ENCODE measurements at places on chromosomes 11 and 22.

DNA sequence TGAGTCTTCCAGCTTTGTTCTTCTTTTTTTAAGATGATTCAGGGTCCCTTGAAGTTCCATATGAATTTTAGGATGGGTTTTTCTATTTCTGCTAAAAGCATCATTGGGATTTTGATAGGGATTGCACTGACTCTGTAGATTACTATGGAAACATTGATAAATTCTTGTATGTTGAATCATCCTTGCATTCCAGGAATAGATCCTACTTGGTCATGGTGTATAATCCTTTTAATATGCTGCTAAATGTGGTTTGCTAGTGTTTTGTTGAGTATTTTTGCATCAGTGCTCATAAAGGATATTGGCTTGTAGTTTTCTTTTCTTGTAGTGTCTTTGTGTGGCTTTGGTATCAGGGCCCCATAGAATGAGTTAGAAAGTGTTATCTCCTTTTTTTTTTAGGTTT lies 34.9 kb upstream of the PHOX2A start:
- DNase-seq: no peak

GRCh38 chr11:64679846-64680245 lies 43.2 kb downstream of the NRXN2 start:
- no peak for DNase-seq

- no peak for DNase-seq
Observed at GRCh38 chr11:26820739-26821138, 98.9 kb upstream of the SLC5A12 start.

DNA sequence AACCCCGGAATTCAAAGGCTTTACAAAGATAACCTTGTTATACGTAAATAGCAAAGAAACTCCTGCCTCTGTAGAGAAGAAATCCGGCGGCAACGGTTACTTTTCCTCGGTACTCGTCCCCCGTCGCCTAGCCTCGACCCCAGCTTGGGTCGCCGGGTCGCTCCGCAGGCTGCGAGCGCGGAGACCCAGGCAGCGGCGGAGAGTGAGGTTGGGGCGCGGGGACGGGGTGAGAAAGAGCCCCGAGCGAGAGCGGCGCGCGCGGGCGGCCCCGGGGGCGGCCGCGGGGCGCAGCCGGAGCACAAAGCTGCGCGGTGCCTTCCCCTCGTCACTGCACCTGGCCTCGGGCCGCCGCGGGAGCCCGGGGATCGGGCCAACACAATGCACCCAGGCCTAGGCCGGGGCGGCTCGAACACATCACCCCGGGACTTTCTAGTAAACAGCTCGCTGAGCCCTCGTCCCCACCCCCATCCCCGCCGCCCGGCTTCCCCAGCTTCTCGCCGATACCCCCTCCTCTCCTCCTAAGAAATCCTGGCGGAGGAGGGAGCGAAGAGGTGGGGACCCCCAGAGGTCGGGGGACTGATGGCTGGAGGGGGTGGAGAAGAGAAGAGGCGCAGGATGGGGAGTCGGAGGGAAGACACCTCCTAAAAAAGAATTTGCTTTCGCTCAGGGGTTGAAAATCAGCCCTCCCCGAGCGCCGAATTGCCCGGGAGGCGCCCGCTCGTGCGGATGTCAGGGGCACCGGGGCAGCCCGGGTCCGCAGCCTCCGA lies 845 bp downstream of the MPPED2 start:
- no peak for DNase-seq

DNA sequence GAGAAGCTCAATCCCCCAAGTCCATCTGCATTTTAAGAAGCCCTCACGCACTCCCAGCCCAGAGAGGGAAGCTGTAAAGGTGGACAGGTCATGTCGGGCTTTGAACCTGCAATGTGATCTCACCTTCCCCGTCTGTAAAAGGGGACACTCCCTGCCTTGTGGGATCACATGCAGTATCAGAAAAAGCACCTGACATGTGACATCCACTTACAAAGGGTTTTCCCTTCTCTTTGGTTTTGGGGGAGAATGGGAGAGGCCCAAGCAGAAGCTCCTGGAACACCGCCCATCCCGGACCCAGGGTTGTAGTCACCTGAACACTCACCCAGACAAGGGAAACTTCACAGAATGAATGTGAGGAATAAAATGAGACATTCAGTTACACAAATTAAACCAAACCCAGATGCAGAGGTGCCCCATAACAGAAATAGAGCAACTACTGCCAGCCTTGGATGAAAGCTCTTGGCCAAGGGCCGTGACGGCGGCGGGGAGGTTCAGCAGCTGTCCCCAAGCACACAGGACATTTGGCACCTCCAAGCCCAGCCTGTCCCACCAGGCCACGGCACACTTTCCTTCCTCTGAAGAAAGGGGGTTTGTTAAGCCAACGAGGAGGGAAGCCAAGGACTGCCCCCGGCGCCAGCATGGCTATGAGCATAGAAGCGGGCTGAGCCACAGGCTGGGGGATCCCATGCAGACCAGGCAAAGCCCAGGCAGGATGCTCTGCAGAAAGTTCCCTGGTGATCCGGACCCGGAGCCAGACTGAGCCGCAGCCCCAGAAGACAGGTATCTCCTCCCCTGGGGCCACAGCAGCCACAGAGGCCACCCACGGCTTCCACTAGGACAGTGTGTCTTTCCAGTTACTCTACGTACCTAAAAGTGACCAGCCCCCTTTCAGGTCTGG lies 3.8 kb downstream of the BID start:
- no peak for DNase-seq

- no peak for DNase-seq
Observed at GRCh38 chr11:117183724-117184349, 5.3 kb downstream of the SIDT2 start.

DNA sequence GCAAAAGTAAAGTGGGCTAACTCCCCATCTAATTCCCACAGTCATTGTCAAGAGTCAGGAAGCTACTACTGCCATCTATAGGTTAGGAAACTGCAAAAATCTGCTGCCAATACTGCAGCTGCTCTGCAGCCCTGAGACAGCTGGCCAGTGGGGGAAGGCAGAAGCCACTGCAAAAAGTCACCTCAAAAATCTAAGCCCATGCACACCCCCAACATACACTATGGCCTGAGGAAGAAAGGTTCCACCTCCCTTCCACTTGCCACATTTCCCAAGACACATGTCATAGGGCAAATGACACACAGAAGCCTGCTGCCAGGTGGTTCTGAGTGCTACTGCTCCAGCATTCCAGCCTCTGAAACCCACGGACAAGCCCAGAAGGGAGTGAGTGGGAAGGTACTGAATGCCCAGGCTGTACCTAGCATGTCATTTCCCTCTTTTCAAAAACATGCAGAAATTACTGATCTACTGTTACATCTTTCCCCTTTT lies 36.9 kb downstream of the DGCR2 start:
- DNase-seq: no peak

GRCh38 chr11:87603887-87604286 lies 566.2 kb downstream of the TMEM135 start:
- DNase-seq: no peak

- no peak for DNase-seq
Observed at GRCh38 chr11:3049430-3050243, 7.6 kb downstream of the CARS1 start.

DNA sequence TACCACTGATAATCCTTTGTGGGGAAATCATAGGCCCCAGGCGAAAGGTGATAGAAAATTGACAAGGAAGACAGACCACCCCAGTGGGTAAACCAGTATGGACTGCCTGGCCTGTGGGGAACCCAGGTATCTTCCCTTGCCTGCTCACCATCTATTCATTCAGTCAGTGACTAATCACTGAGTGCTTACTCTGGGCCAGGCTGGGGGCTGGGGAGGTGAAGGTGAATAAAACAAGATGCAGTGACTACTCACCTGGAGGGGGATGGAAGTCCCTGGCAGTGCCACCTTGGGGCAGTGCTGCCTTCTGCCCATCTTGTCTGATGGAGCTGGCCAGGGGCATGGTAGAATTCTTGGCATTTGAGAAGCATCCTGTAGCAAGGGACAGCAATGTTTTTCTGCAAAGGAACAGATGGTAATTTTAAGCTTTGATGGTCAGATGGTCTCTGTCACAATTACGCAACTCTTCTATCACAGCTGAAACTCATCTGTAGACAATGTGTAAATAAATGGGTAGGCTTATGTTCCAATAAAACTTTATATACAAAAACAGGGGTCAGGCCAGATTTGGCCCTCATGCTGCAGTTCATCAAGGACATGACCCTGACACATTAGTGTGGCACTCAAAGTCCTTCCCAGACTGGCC lies 4.6 kb downstream of the ISX start:
- DNase-seq: no peak

DNA sequence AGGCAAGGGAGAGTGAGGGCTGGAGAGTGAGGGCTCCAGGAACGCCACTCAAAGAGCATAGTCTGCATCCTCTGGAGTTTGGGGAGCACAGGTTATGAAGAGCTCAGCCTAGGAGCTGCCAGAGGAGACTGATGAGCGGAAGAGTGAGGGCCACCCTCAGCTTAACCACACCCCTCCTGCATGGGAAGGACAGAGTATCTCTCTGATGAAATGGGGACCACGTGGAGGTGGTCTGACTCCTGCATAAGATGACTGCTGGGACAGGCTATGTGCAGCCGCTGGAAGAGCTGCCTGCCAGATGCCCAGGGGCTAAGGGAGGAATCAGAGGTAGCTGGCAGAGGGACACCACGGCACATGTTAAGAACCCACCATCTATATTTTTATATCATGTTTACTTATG lies 162.9 kb upstream of the POU2AF2 start:
- no peak for DNase-seq

DNA sequence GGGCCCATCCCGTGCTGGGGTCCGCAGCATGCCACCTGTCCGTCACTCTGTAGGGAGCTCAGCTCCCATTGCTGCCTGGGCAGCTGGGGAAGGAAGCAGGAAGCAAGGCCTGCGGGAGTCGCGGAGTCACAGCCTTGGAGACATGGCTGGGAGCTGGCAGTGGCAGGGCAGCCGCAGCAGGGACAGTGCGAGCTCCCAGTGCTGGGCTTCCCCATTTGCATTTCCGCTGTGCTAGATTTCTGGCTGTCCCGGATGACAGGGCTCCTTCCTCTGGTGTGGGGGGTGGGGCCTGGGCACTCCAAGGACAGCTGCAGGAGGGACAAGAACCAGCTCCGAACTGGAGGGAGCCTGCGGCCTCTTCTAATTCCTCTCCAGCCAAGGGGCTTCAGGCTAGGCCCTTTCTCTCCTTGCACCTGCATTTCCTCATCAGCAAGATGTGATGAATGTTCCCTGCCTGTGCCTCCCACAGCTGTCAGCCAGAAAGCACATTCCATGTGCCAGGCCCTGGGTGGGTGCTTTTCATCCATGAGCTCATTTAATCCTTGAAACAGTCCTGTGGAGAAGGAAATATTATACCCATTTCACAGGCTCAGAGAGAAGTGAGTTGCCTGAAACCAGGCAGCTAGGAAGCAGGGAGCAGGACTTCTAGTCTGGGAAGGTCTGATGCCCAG lies 48.0 kb downstream of the MYO7A start:
- DNase-seq: no peak

- DNase-seq: no peak
Observed at GRCh38 chr11:29432719-29433325, 584.0 kb downstream of the KCNA4 start.

- no peak for DNase-seq
Observed at GRCh38 chr22:31120230-31120629, 2.5 kb upstream of the INPP5J start.

- DNase-seq: no peak
Observed at GRCh38 chr11:122619757-122620156, 35.8 kb upstream of the UBASH3B start.

GRCh38 chr11:77379253-77379652 lies 77.8 kb upstream of the GDPD4 start:
- no peak for DNase-seq

DNA sequence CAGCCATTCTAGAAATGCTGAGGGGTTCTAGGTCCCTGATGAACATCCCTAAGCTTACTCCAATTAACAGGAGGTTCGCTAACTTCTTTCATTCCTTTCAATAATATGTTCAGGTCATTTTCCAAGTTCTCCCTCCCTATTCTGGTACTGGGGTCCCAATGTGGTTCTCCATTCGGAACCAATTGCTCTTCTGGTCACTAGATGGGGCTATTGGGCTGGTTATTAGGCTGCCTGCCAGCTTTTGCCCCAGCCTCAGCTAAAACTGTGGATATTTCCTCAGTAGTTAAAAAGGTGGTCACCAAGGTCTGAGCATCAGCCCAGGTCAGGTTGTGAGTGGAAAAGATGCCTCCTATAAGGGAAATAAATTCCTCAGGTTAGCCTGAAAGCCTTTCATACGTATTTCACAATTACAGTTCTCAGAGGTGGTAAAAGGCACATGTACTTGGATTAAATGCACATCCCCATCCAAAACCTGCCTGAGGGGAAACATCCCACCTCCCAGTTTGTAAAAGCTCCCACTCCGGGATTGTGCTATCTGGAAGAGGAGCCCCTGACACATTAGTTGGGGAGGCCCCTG lies 161.1 kb upstream of the CCDC179 start:
- peak; percentile 24 for DNase-seq

DNA sequence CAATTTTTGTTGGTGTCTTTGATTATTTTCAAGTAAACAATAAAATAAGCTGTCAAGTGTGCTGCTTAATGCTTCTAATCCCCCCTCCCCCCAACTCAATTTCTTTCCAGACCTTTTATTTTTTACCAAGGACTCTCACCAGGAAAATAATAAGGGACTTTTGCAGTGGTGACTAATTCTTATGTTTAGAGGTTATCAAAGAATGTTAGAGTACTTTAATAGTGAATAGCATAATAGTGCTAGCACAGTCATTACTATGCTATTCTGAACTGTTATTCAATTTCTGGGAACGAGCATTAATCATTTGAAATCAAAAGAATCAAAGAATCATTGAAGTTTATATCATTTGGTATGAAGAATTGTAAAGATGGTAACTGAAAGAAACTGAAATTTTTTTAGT lies 251.4 kb downstream of the DDX10 start:
- DNase-seq: no peak

- no peak for DNase-seq
Observed at GRCh38 chr11:131685906-131686305, 315.5 kb downstream of the NTM start.

DNA sequence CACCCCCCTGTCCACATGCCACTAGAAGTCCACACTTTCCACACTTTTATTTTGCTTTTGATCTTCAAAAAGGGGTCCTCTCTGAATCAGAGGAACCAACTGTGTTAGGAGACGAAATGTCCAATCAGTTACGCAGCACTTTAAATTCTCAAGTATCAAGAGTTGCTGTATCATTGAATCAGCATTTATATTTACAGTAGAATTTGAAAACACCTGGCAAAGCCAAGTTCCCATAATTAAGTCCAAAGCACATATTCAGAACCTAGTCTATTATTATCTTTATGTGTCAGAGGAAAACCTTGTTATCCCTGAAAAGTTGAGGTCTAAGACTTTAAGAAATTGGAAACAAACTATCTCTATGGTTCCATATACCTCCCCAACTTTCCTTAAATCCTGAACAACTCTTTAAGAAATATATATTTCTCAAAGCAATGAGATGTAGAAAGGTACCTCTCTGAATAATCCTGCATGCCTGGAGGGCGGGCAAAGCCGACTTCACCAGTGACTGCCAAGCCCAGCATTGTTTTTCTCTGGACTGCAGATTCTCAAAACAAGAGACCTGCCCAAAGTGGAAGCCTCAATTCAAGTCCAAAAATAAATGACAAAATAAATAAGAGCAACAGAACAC lies 75.9 kb upstream of the ARFGAP3 start:
- no peak for DNase-seq

Measured in NCI-H1105 (cell line).